ENCODE measurements at places on chromosomes 5 and 9. TPM values are rescaled to one million over a fixed set of nuclear protein-coding genes. Genes with fewer than 3 reads are reported as not detected.

DNA sequence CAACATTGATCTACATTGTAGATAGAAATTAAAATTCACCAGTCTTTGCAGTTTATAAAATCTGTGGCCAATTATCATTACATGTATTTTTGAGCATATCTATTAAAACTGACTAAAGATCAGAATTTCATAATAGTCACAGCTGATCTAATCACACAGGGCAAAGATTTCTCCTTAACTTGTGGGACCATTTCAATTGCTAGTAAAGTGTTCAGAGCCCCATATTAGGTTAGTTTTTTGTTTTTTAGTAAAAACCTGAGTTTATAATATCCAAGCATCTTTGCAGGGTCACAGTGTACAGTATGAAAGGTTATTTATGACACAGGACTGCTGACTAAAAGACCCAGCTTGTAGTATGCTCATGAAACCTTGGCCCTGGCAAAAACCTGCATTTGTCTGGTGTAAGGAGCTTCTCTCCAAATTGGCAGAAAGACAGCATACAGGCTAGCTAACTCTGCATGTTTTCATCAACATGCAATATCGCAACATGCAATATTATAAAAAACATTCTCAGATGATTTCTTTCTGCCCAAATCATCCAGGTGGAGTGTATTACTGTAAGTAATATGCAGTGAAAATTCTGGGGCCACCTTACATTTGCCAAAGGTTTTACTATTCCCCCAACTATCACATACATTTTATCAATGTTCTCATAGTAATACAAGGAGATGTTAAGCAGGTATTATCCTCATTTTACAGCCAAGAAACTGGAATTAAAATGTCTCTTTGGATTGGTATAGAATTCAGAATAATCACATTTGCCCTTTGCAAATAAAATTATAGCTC is 37.7 kb upstream of the ALDH1A1 start:
- DNase-seq = no peak

GRCh38 chr5:85896514-85896913 is 721.2 kb upstream of the COX7C start:
- DNase-seq = no peak

Gene GPRIN1
- total RNA-seq = 2.1 TPM

Gene ORM2
- total RNA-seq = 2.4 TPM

GRCh38 chr5:163609910-163610309 is 104.5 kb downstream of the MAT2B start:
- DNase-seq = no peak

GRCh38 chr5:140828362-140828737 is 590 bp downstream of the PCDHA6 start:
- DNase-seq = no peak

Gene CCL19
- total RNA-seq = 5.0 TPM

Gene CDKN2B
- 76.6 TPM for total RNA-seq

DNA sequence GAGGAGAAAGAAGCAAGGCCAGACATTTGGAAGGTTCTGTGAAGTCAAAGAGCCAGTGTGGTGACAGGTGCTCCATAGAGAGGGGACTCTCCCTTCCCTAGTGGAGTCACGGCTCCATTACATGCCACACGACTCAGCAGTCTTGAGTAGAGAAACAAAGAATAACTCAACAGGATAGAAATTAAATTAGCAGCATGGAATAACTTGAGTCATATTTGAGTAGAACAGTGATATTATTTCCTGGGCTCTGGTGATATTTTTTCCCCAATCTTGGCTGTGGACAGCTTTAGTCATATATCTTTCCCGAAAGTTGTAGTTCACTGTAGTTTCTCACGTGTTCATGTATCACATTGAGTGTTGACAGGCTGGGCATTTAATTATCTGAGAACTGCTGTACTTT is 149.7 kb upstream of the EFNA5 start:
- no peak for DNase-seq

DNA sequence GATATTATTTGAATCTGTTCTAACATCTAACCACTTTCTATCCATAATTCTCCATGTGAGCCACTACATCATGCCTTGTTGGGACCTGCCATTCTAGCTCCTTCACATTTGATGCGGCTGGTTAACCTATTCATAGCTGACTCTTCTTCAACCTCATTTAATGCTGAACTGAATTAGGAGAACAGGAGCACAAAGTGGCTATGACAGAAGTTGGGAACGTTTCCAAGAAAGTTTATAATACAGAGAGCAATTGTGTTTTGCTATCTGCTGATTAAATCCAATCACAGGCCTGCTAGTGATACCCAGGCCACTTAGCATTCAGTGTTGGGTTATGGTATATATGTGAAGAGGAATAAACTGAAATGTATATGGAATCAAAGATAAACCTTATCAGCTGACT is 440.3 kb downstream of the PTPRD start:
- DNase-seq = no peak

GRCh38 chr5:107502676-107503060 is 168.1 kb downstream of the EFNA5 start:
- no peak for DNase-seq

Gene PITX1
- 9.9 TPM for total RNA-seq

DNA sequence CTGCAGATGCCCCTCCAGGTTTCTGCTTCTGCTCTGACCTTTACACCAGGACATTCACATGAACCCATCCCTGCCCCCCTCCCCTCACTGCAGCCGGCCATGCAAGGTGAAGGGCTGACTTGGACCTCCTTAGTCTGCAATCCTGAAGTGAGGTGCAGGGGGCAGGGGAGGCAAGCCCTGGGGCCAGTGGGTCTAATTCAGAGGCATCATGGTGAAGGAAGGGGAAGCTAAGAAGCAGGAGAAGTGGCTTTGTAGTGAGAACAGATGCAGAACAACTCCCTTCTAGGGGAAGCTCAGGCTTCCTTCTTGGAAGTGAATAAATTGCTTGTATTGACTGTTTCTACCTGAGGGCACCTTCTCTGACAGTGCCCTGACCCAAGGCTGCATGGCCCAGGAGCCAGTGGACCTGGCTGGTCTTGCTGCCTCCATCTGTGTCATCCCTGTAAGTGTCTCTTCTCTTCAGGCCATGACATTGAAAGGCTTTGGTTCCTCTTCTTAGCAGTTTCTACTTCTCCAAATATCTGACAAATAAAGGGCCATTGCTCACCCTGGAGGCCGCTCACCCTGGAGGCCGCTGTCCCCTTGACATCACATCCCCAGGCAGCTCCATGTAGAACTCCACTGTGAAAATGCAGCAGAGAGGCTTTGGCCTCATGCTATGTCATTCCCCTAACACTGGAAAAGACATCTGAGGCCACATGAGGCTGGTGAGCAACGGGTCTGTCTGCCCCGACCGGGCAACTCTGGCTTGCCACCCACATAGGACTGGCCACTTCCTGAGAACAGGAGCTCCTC is 55.3 kb downstream of the GADD45G start:
- no peak for DNase-seq

Measured in colonic mucosa (tissue), 4 donors.